ENCODE measurements at places on chromosomes 6 and 20. TPM values are rescaled to one million over a fixed set of nuclear protein-coding genes. Genes with fewer than 3 reads are reported as not detected.

DNA sequence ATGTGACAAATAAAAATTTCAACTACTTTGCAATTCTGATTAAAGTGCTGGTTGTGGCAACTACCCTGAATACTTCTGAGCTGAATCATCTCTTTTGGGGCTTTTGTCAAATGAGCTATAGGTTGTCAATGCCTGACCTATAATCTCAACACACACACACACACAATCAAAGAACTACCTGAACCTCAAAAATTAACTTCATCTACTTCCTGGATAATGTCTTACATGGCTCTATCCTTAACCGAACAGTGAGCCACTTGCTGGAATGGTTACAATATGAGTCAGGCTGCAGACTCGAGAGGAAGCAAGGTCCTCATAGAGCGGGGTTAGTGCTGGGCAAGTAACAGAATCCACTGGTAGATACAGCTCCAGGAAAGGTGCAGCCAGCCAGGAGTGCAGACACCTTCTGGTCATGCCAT lies 70.6 kb upstream of the DST start:
- peaks cover 38% of the 10 kb centered on the region for H3K4me1 ChIP-seq
- H3K27ac ChIP-seq, result no peak overlapping the region
- H3K36me3 ChIP-seq, result no peaks in the 10 kb centered on the region
- H3K4me3 ChIP-seq, result no peak overlapping the region

The MRAP2 gene
- total RNA-seq, result 5.1 TPM

GRCh38 chr6:135329851-135330803 lies 149.0 kb downstream of the MYB start:
- H3K4me1 ChIP-seq, result peaks cover 18% of the 10 kb centered on the region
- no peaks in the 10 kb centered on the region for H3K36me3 ChIP-seq
- DNase-seq, result no peak
- H3K27me3 ChIP-seq, result no peaks in the 10 kb centered on the region
- H3K4me3 ChIP-seq, result no peak overlapping the region

- H3K4me3 ChIP-seq, result no peak overlapping the region
- no peaks in the 10 kb centered on the region for H3K4me1 ChIP-seq
- DNase-seq, result no peak
- H3K27ac ChIP-seq, result no peak overlapping the region
- no peaks in the 10 kb centered on the region for H3K36me3 ChIP-seq
Measured at GRCh38 chr20:16626849-16627248, 53.6 kb upstream of the KIF16B start.

The PEDS1 gene
- 39.7 TPM for total RNA-seq

GRCh38 chr6:136822046-136822375 lies 381 bp upstream of the PEX7 start:
- DNase-seq, result peak; percentile 5
- peak overlapping the region; percentile 73 for H3K27ac ChIP-seq
- peaks cover 2% of the 10 kb centered on the region for H3K27me3 ChIP-seq
- H3K36me3 ChIP-seq, result no peaks in the 10 kb centered on the region

DNA sequence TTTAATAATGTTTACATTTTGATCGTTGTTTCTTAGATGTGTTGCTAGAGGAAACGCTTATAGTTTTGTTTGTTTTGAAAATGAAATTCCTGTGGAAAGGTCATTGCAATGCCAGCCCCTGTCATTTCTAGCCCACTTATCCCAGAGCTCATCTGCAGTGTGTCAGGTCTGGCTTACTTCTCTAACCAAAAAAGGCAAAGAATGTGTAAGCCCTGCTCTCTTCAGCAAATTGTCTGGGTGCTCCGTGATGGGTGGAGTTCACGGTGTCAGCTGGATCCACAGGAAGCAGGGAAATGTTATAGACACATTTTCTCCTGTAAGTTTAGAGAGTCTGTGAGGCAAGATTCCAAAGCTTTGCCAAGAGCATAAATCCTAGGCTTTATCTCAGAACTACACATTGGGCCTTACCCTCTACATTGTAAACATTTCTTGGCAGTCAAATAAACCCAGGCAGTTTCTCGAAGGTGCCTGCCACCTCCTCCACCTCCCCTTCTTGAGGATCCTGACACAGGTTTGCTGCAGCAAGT lies 50.9 kb downstream of the RPRD1B start:
- peaks cover 8% of the 10 kb centered on the region for H3K4me1 ChIP-seq
- H3K36me3 ChIP-seq, result peaks cover 52% of the 10 kb centered on the region
- H3K4me3 ChIP-seq, result no peak overlapping the region
- H3K27ac ChIP-seq, result no peak overlapping the region
- no peak for DNase-seq
- peaks cover 6% of the 10 kb centered on the region for H3K27me3 ChIP-seq

GRCh38 chr20:44598423-44599305 lies 16.3 kb downstream of the PKIG start:
- H3K27ac ChIP-seq, result peak overlapping the region; percentile 96
- H3K4me1 ChIP-seq, result peaks cover 52% of the 10 kb centered on the region
- no peak for DNase-seq
- H3K4me3 ChIP-seq, result peak overlapping the region; percentile 65
- H3K27me3 ChIP-seq, result peaks cover 2% of the 10 kb centered on the region
- H3K36me3 ChIP-seq, result peaks cover 17% of the 10 kb centered on the region

The GNAS-AS1 gene
- 4.9 TPM for total RNA-seq

DNA sequence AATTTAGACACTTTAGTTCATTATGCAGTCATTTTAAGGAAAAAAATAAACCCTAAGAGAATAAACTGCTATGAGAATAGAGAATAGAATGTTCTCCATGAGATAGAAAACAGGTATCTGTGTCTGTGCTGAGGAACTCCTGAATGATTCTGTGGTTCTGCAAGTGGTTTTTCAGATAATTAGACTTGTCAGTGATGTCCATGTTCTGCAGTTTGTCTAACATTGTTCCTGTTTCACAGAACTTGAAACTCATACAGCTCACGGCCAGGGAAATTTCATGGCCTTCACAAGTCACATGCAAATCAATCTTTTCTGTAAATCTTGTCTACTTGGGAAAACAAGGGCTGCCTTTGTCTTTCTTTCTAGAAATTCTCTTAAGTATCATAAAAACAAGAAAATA lies 73.4 kb upstream of the HMGCLL1 start:
- H3K36me3 ChIP-seq, result no peaks in the 10 kb centered on the region
- no peak for DNase-seq
- H3K4me3 ChIP-seq, result no peak overlapping the region
- H3K4me1 ChIP-seq, result no peaks in the 10 kb centered on the region
